ENCODE measurements at places on chromosomes 1 and 21.

GRCh38 chr1:4655674-4656532 is 1.5 kb downstream of the AJAP1 start:
- DNase-seq = no peak

GRCh38 chr1:111778541-111779051 is 22.9 kb downstream of the DDX20 start:
- no peak for DNase-seq

GRCh38 chr21:32044205-32045180 is 171.7 kb downstream of the HUNK start:
- DNase-seq = no peak

DNA sequence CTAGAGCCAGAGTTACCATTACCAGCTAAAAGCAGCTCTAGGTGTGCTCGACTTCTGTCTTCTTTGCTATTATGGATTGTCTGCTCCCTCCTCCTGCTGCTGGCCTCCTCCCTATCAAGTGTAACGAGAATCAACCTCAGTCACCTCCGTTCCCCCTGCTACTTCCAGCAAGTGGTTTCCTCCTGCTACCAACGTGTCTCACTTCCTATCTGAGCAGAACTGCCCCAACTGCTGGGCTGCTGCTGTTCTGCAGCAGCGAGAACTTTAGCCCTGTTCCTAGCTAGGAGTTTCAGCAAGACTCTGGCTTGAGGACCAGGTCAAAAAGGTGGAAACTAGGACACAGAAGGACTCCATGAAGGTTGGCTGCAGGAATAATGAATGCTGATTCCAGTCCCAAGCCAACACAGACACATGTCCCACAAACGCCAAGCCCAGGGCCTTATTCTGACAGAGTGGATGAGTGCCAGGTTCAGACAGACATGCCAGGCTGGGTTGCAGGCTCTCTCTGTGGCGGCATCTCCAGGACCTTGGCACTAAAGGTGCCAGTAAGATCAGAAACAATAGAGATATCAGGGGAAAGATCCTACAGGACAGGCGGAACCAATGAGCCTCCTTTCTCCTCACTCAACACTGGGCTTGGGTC is 46.9 kb downstream of the CD34 start:
- DNase-seq = no peak

DNA sequence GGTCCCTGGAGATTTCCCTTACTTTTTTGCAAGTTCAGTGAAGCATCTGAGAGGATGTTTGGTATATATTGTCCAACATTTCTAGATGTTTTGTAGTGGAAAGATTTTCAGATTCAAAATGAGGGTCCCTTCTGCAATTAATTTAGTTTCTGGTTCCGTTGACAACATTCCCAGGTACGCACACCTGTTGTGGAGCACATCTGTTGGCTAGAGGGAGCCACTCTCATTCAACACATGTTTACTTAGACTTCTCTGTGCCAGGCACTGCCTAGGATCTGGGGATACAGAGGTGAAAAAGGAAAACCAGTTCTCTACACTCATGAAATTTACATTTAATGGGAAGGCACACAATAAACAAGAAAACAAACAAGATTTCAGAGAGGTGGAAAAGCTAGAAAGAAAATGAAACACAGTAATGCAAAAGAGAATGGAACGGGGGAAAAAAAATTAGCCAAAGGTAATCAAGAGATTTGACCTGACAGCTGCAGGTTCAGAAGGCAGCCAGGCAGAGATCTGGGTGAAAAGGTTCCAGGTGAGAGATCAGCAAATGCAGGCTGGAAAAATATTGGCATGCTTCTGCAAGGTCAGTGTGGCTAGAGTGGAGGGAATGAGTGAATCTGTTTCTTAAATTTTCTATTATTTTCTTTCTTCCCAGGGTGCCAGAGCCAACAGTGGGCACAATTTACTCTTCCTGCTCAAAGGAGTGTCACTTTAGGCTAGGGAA is 48.4 kb upstream of the KAZN start:
- no peak for DNase-seq

DNA sequence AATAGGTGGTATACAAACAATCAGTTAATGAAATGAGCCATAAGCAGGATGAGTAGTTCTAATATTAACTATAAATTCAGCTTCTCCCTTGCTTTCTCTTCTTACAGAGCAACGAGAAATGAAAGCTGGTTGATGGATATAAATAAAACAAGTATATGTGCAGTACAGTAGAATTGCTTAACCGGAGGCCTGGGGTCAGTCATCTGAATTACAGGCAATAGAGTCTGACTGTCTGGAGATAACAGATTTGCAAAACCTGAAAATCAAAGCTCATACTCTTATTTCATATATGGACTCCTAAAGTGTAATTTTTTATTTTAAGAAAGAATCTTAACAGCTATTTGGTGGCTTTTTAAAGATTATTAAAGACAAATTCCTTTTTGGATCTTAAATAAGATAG is 43.1 kb upstream of the SGIP1 start:
- no peak for DNase-seq

DNA sequence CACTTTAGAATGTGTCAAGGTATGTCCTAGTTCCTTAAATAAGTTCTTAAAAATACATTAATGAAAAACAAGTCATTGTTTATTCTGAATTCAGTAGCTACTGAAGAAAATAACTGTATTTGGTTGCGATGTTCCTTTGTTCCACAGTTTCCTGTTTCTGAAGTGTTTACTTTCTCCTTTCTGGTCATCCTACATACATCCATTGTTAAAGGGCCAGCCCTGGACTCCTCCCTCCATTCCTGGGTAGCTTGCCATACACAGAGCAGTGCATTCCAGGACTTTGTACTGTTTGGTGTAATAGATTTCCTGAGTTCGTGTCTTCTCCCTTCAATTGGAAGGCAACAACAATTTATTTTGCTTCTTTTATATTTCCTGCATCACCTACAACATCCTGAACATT is 845.4 kb upstream of the CXADR start:
- DNase-seq = no peak

GRCh38 chr1:119895102-119895501 is 1.2 kb downstream of the ADAM30 start:
- DNase-seq = no peak

GRCh38 chr1:38005195-38006007 is at the start of gene FHL3:
Gene FHL3 (minus strand): TSS chr1:38005514. CDS start chr1:37999412, 6,102 bp downstream.
- peak; percentile 31 for DNase-seq

GRCh38 chr1:97632776-97633175 is 288.1 kb downstream of the DPYD start:
- DNase-seq = no peak

DNA sequence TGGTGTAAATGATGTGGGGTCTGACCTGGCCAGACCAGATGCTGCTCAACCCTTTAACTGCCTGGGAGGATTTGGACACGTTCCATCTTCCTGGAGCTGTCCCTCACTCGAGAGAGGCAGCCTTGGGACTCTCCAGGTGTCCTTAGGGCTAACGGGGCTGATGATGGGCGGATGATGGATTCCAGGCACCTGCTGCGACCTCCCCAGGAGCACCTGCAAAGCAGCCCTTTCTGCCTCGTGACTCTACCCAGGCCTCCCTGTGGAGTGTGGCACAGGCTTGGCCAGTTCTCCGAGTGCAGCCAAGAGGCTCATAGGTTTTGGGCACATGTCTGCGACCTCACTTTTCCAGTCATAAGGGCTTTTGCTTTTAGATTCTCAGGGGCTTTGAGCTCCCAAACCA is 12.3 kb upstream of the TRIM17 start:
- no peak for DNase-seq

DNA sequence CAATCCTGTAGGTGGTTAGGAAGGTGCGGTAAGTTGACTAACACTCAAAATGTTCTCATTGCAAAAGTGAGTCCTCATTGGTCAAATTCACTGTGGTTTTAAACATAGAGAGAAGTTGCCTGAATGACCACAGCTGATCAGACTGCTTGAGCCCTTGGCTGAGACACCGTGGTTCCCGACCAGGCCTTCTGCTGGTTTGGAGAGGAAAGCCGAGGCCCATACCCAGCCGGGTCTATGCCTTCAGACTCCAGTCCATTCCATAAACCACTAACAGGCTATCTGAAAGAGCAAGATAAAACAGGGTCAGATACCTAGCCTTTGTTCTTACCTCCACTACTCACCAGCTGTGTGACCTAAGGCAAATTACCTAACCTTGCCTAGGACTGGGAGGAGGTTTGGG is 133.9 kb downstream of the LMX1A start:
- no peak for DNase-seq
